Gastroesophageal sphincter (tissue), 4 donors: ENCODE measurements at places on chromosomes 4 and X. TPM values are rescaled to one million over a fixed set of nuclear protein-coding genes. Genes with fewer than 3 reads are reported as not detected.

DNA sequence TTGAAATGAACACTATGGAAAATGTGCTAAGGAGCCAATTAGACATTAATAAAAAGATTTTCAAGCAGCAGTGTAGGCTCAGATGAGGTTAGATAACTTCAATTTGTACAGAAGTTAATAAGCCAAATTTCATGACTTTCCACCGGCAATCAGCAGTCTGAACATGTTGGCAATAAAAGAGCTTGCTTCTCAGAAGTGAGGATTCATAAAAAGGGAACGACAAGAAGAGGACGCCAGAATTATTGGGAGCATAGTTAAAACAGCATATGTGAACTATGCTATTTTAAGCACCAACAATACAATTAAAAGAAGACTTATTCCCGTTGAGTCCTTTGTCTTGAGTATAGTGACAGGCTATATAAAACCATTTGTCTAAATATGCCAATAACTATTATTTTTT is 785.3 kb downstream of the ADGRL3 start:
- no peak for ATAC-seq

GRCh38 chr4:122764821-122765215 is 32.3 kb downstream of the BBS12 start:
- no peak for ATAC-seq

The AKAP4 gene
- total RNA-seq, result not detected

DNA sequence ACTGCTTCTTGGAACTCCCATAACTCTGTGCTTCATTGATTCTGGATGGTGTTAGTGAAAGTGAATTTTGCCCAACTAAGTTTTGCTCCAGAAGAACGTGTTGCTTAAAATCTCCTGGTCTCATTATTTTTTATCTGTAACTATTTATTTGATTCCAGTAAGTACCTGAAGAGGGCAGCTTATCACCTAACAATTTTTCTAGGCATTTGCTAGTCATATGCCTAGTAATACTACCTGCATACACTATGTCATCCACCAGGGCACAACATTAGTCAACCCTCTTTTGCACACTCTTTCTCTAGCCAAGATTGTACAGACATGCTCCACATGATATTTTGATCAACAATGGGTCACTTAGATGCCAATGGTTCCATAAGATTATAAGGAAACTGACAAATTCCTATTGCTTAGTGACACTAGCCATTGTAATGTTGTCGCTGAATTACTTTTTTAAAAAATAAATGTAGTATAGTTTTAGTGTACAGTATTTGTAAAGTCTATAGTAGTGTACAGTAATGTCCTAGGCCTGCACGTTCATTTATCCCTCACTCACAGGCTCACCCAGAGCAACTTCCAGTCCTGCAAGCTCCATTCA is 499.9 kb upstream of the AADAT start:
- ATAC-seq, result no peak

- no peak for ATAC-seq
Measured at GRCh38 chr4:4491396-4491893, 50.4 kb downstream of the STX18 start.

DNA sequence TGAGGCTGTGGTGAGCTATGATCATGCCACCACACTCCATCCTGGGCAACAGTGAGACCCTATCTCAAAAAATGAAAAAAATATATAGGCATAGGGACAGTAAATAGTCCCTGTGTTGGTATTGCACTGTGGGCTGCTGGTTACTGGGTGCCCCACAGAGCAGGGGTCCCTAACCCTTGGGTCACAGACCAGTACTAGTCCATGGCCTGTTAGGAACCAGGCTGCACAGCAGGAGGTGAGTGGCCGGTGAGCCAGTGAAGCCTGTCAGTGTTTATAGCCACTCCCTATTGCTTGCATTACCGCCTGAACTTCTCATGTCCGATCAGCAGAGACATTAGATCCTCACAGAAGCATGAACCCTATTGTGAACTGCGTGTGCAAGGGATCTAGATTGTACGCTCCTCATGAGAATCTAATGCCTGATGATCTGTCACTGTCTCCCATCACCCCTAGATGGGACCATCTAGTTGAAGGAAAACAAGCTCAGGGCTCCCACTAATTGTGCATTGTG is 106.5 kb downstream of the TNIP2 start:
- no peak for ATAC-seq

- ATAC-seq, result no peak
Measured at GRCh38 chrX:70755850-70756249, 152.7 kb downstream of the TEX11 start.

The SSX3 gene
- not detected for total RNA-seq

DNA sequence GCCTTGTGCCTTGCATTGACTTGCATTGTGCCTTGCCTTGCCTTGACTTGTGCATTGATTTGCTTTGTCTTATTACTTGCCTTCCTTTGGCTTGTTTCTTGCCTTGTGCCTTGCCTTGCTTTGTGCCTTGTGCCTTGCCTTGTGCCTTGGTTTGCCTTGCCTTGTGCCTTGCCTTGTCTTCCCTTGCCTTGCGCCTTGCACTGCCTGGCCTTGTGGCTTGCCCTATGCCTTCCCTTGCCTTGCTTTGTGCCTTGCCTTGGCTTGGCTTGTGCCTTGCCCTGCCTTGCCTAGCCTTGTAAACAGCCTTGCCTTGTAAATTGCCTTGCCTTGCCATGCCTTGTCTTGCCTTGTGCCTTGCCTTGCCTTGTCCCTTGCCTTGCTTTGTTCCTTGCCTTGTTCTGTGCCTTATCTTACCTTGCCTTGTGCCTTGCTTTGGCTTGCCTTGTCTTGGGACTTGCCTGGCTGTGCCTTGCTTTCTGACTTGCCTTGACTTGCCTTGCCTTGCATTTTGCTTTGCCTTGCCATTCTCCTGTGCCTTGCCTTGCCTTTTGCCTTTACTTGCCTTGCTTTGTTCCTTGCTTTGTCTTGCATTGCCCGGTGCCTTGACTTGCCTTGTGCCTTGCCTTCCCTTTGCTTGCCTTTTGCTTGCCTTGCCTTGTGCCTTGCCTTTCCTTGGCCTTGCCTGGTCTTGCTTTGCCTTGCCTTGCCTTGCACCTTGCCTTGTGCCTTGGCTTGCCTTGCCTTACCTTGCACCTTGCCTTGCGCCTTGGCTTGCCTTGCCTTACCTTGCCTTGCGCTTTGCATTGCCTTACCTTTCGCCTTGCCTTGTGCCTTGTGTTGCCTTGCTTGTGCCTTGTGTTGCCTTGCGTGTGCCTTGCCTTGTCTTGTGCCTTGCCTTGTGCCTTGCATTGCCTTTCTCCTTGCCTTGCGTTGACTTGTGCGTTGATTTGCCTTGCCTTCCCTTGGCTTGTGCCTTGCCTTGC is 97.5 kb downstream of the TAB3 start:
- no peak for ATAC-seq

- no peak for ATAC-seq
Measured at GRCh38 chr4:7801001-7801400, 138.7 kb downstream of the AFAP1 start.

DNA sequence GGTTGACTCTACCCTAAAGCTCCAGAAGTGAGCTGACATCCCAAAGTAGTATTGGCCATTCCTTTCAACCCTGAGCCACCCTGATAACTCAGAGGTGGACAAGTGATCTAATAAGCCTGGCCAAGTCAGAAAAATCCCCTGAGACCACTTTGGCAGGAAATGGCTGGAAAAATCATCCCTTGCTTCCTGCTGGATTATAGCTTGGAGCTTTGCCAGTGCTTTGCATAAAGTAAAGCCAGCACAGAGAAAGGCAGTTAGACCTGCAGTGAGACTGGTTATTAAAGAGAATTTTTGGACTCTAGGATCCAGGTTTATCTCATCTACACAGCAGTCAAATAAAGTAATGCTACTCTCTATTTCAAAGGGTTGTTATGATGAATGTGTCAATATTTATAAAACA is 6.4 kb downstream of the CXCL3 start:
- ATAC-seq, result no peak

DNA sequence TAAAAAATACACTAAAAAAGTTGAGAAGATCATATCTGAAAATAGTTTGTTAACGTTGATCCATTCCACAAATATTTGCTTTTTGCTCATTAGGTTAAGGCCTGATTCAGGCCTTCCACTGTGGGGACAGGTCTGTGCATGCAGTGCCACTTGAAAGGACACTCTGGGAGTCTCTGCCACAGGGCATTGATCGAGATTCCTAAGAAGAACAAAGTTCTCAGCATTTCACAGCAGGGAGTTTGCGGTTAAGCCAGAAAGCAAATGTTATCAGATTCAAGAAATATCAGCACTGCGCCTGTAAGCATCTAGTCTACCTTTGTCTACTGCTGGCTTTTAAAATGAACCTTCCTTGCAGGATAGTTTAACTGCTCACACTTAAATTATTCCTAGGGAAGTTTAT is 62.2 kb upstream of the TNIP3 start:
- no peak for ATAC-seq

The SPRY1 gene
- total RNA-seq, result 79.9 TPM
